ENCODE measurements at places on chromosomes 5 and 9. TPM values are rescaled to one million over a fixed set of nuclear protein-coding genes. Genes with fewer than 3 reads are reported as not detected.

The MARVELD2 gene
- total RNA-seq: 0.40 TPM

The PLAC8L1 gene
- total RNA-seq: 0.96 TPM

The SLC28A3 gene
- total RNA-seq: 1.2 TPM

The ADAMTSL2 gene
- not detected for total RNA-seq

The CDC23 gene
- 48.7 TPM for total RNA-seq

The HSPB3 gene
- not detected for total RNA-seq

The CCDC152 gene
- 14.5 TPM for total RNA-seq

The RAB3C gene
- not detected for total RNA-seq

The USP20 gene
- total RNA-seq: 50.8 TPM

The CRB2 gene
- not detected for total RNA-seq

The FOXD4L4 gene
- 0.15 TPM for total RNA-seq

The SHISAL2B gene
- total RNA-seq: not detected

The SOHLH1 gene
- total RNA-seq: not detected

The PLCXD3 gene
- not detected for total RNA-seq

The SPINK7 gene
- total RNA-seq: not detected

The MTMR12 gene
- total RNA-seq: 27.4 TPM

The DDX4 gene
- not detected for total RNA-seq

The C6 gene
- total RNA-seq: not detected

The LHX3 gene
- total RNA-seq: not detected

The CDX1 gene
- not detected for total RNA-seq

The ADAMTS2 gene
- not detected for total RNA-seq

The PCDHGA2 gene
- total RNA-seq: 0.07 TPM

The ENHO gene
- 0.35 TPM for total RNA-seq

The PCA3 gene
- total RNA-seq: not detected

The SCGB3A2 gene
- total RNA-seq: not detected

The INSL6 gene
- not detected for total RNA-seq

The EQTN gene
- not detected for total RNA-seq

The TOR4A gene
- total RNA-seq: 3.9 TPM

The ACOT12 gene
- total RNA-seq: not detected

The SLC6A3 gene
- not detected for total RNA-seq

Data from CD8-positive, alpha-beta memory T cell (primary cell).